ENCODE measurements at places on chromosomes 4 and X.
A peak's percentile ranks its signal among the peaks of the same experiment; 100 is the strongest.

- DNase-seq: peak; percentile 47
Observed at GRCh38 chr4:10403633-10404445, 53.4 kb downstream of the ZNF518B start.

DNA sequence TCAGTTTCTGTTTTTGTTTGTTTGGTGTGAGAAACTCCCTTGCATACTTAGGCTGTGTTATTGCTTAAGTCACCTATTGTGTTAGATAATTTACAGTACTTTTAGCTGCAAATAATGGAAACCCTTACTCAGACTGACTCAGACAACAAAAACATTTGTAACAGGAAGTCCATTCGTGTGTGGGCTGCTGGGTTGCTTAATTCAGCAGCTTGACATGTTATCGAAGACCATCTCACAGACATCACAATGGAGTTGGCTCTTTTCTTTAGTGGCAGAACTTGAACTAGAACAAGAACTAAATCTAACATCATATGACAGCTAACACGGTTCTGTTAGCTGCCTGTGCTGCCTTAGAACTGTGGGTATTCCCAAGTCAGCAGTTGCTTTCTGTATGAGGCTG, 9.9 kb upstream of the GABRE start:
- DNase-seq: no peak

DNA sequence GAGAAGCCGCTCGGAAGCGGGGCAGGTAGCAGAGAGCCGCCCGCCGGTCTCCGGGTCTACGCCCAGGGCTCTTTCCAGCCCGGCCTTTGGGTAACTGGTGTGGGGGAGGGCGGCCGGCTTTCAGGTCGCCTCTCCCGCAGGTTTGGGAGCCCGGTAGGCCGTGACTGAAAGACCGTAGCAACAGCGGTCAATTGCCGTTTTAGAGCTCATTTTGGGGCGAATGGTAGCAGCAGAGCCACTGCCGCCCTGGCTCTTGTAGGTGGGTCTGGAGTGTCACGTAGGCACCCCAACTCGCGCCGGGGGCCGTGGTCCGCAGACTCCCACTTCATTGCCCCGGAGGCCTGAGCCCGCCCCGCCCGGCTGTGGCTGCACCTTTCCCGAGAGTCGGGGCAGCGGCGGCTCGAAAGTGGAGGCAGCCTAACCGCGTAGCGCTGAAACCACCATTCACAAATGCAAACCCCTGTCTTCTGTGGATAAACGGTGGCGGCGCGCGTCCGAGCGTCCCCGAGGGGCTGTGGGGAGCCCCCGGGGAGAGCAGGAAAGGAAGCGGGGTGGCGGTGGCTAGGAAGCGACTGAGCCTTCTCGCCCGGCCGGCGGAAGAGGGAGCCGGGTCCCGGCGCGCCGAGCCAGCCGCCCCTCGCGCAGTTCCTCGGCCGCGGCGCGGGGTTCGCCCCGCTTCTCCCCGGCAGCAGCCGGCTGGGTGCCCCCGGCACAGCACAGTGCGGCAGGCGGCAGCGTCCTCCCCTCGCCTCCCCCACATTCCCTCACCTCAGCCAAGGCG, 2185.1 kb upstream of the TENM3 start:
- DNase-seq: no peak

DNA sequence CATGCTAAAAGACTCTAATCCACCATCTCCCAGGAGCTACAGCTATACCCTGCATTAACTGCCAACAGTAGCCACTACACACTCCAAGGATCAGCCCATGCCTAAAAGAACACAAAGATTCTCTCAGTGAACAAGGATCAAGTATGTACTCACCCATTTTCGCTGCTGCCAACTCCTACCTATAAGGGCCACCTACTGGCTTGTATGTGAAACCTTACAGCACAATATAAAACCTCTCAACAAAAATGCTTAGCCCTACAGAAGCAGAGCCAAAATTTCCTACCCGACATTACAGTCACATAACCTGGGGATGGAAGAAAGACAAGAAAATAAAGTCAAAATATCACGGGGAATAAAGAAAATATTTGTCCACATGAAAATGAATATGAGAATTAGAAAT, 562.8 kb upstream of the POU3F4 start:
- DNase-seq: no peak

GRCh38 chr4:186727169-186727976, 3.7 kb upstream of the FAT1 start:
- DNase-seq: no peak
